ENCODE measurements at places on chromosomes 6 and 20.

- DNase-seq = no peak
Measured at GRCh38 chr6:133062077-133062476, 179.1 kb upstream of the EYA4 start.

- DNase-seq = no peak
Measured at GRCh38 chr6:41497994-41498393, 48.2 kb upstream of the FOXP4 start.

DNA sequence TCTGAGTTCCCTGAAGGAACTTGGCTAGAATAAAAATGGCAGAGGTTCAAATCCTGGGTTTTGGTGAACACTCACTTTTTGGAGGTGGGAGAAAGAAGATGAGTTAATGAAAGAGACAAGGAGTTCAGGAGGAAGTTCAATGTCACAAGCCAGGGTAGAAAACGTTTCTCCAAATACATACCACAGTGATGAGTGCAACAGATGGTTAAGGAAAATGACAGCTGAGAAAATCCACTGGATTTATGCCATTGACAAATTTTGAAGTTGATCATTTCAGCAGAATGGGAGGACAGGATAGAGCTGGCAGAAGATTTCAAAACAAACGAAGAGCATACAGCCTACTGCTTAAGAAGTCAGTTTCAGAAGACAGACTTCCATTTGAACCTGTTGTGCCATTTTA is 122.7 kb downstream of the GFRAL start:
- DNase-seq = no peak

- no peak for DNase-seq
Measured at GRCh38 chr6:169849396-169849795, 98.0 kb downstream of the ERMARD start.

- no peak for DNase-seq
Measured at GRCh38 chr20:2741463-2741862, 48.9 kb downstream of the EBF4 start.

- DNase-seq = no peak
Measured at GRCh38 chr6:101918471-101918870, 525.0 kb downstream of the GRIK2 start.

- no peak for DNase-seq
Measured at GRCh38 chr20:38799203-38799602, 6.3 kb upstream of the PPP1R16B start.

DNA sequence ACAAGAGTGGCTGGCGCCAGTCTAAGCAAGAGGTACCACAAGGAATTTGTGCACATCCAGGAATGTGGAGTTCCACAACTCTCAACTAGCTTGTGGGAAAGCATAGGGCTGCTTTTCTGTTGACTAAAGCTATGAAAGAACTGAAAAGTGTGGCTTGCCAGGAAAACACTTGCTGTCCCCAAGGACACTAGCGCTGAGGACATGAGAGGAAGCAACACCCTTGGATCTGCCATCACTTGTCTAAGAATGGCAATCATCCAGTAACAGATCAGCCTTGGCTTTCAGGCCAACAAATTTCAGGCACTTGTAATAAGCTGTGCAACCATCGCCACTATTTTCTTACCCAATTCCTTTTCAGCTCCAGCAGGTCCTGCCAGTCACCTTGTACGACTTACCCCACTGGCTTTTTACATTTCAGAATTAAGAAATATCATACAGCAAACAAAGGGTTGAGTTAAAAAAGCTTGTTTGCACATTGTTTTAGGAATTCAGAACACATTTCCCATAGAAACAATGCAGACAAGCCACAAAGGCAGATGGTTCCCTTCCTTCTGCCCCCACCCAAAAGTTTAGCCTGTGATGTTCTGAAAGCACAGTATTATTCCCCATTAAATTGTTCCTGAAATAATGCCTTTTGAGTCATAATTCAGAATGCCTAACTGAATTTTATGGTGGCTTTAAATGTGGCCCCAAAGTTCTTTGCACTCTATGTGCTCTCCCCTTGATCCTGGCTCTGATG is 57.9 kb upstream of the SSTR4 start:
- DNase-seq = no peak

GRCh38 chr20:32638848-32639247 is 34.9 kb downstream of the C20orf203 start:
- DNase-seq = no peak

- no peak for DNase-seq
Measured at GRCh38 chr6:143357561-143358255, 92.8 kb downstream of the ADAT2 start.

- no peak for DNase-seq
Measured at GRCh38 chr6:54074578-54075195, 36.6 kb upstream of the MLIP start.

DNA sequence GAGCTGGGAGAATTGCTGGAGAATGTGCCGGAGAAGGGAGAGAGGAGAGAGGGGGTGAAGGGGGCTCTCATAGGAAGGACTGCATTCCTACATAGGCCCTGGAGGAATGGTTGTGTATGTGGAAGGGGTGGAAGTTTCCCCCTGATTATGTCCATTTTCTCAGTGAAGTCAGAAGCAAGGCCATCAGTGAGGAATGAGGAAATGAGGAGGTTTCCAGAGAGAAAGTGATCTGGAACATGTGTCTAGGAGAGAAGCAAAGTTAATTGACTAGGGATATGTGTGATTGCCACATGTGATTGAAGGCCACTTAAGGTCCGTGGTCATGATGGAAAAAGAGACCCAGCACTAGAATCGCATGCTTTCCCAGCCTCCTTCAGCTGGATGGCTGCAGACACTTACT is 42.3 kb downstream of the TBPL1 start:
- DNase-seq = no peak

- no peak for DNase-seq
Measured at GRCh38 chr6:130752267-130752666, 74.9 kb upstream of the SMLR1 start.

DNA sequence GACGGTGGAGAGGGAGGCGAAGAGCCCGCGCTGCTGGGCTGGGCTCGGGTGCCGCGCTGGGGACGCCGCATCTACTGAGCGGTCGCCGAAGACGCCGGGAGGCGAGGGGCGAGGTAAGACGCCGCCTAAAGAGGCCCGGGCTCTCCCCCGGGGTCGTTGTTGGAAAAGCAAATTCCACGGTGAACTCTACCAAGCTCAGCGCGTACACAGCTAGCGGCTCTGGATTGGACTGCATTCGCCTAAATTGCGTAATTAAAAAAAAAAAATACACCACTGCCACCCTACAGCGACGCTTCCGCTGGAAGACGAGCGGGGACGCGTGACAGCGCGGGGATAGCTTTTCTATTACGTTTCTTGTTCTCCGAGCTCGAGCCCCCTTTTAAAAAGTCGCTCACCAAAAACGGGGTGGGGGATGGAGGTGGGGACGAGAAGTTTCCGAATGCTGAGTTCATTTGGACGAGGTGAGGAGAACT is 92.0 kb upstream of the PRDM1 start:
- DNase-seq = no peak

DNA sequence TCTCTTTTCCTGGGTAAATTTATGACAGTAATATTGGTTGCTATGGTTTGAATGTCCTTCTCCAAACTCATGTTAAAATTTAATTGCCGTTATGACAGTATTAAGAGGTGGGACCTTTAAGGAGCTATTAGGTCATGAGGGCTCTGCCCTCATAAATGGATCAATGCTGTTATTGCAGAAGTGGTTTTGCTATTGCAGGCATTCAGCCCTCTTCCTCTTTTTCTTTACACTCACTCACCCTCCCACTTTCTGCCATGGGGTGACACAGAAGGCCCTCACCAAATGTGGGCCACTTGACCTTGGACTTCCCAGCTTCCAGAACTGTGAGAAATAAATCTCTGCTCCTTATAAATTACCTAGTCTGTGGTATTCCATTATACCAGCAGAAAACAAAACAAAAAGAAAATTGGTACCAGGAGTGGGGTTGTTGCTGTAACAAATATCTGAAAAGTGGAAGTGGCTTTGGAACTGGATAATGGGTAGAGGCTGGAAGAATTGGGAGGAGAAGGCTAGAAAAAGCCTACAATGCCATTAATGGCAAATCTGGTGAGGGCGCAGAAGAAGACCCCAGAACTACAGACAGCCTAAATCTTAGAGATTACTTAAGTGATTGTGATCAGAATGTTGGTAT is 24.8 kb upstream of the IGF2R start:
- no peak for DNase-seq

DNA sequence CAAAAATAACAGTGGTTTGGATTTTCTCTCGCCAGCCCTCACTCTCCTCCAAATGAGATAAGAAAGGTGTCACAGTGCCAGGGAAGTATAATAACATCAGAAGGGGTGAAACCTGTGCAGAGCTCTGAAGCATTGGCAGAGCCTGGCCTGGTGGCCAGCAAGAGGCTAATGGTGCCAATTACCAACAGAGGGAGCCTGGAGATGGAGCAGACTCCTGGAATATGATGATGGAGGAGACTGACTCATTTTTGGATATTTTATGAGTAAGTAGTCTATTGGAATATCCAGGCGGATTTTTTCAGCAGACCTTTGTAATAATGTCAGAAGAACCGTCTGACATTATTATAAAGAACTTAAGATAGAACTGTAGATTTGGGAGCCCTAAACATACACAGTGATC is 442.6 kb upstream of the MARCKS start:
- no peak for DNase-seq

DNA sequence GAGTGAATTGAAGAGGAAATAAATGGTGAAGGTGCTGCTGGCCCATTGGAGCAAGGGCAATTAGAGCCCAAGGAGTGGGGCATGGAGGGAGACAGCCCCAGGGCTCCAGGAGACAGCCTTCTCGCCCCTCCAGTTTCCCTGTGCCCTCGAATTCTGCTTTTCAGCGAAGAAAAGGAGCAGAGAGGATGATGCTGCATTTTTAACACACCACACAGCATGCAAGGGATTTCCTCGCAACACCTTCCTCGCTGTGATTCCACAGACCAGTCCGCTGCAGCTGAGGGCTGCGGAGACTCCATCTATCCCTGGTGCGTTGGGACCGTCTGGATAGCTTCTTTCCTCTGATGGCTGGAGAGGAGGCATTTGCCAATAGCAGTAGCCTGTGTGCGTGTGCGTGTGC is 41.7 kb downstream of the PTCHD4 start:
- no peak for DNase-seq

- no peak for DNase-seq
Measured at GRCh38 chr6:167236239-167236571, 54.9 kb upstream of the UNC93A start.

DNA sequence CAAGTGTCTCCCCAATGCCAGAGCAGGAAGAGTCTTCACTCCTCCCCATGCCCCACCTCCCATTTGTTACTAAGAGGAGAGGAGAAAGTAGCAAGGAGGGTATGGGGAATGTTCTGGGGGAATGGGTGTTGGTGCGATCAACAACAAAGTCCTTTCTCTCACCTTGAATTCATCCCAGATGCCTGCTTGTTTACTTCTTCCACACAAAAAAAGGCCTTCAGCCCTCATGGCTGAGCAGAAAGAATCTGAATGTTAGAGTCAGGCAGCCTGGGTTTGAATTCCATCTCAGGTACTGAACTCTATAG is 9.9 kb downstream of the MOG start:
- no peak for DNase-seq

GRCh38 chr6:113184291-113184690 is 672.9 kb upstream of the MARCKS start:
- DNase-seq = no peak

DNA sequence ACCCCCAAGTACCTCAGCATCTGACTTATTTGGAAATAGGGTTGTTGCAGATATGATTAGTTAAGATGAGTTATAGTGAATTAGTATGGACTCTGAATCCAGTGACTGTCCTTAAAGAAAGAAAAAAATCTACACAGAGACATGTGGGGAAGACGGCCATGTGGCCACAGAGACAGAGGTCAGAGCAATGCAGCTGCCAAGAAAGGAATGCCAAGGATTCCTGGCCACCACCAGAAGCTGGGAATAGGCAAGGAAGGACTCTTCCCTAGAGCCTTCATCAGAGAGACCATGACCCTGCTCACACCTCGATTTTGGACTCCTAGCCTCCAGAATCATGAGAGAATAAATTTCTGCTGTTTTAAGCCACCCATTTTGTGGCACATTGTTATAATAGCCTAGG is 81.8 kb downstream of the FYN start:
- DNase-seq = no peak

DNA sequence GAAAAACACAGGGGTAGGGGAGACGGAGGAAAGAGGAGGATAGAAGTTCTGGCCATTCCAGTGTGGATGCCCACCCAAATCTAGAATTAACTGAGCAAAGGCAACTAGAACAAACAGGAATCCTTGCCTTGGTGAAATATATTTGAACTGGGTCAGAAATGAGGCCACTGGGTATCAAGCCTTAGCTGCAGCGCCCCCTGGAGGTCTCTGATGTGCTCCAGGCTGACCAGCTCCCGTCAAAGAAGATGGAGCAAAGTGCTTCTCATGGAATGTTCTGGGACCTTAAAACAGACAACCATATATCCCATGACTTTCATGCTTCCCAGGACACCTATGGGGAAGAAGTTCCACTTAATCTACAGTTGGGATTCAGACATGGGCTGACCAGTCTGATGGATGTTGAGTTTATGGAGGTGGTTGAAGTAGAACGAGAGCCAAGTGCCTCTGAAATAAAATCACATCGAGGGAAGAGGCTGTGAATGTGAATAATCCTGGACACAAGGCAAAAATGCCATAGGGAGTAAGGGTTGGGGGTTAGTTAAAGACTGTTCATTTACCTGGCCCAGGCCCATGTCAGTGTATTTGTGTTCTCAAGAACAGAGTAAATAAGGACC is 50.4 kb downstream of the HLA-DPB1 start:
- DNase-seq = no peak

- no peak for DNase-seq
Measured at GRCh38 chr20:31593221-31594001, 11.7 kb upstream of the ID1 start.

Data from cortex of kidney (tissue), 1 donor.